ENCODE measurements at places on chromosomes 1 and 21. TPM values are rescaled to one million over a fixed set of nuclear protein-coding genes. Genes with fewer than 3 reads are reported as not detected.

The KLHDC8A gene
- not detected for total RNA-seq

The KCNA3 gene
- total RNA-seq: not detected

The PGBD5 gene
- total RNA-seq: 1.5 TPM

The TRIM63 gene
- total RNA-seq: not detected

The RBM15 gene
- 17.9 TPM for total RNA-seq

The ELF3 gene
- total RNA-seq: 1.9 TPM

The CD34 gene
- not detected for total RNA-seq

The SIM2 gene
- 2.3 TPM for total RNA-seq

The LAPTM5 gene
- 0.10 TPM for total RNA-seq

The OR2L13 gene
- total RNA-seq: 0.12 TPM

Data from H4 (cell line).